ENCODE measurements at places on chromosomes 11 and 22.

DNA sequence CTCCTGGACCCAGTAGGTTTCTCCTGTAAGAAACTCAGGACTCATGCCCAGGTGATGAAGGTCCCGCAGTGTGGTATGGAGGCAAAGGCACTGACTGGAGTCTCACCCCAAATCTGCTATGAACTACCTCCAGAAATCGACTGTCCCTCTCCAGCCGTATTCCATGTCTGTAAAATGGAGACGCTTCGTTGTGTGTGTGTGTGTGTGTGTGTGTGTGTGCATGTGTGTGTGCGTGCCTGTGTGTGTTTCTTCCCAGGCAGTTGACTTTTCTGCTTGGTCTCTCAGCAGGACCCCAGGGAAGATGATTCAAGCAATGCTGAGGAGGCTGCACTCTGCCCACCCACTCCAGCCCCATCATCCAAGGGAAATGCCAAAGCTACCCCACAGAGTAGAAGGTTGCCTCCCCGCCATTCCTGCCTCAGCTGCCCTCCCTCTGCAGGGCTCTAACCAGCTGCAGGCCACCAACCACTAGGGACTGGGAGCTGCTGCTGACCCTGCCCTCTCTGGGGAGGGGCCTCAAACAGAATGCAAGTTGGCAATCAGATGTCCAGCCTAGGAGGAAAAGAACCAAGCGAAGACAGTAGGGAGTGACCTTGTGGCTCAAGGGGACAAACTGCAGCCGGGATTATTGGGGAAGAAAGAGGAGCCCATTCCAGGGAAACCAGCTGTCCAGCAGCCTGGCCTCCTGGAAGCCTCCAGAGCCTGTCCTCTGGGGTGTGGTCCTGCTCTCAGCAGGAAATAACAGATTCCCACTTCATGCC lies 56.2 kb downstream of the SLC22A12 start:
- no peak for DNase-seq

- DNase-seq = peak; percentile 46
Measured at GRCh38 chr11:35750981-35751663, 88.5 kb downstream of the TRIM44 start.

DNA sequence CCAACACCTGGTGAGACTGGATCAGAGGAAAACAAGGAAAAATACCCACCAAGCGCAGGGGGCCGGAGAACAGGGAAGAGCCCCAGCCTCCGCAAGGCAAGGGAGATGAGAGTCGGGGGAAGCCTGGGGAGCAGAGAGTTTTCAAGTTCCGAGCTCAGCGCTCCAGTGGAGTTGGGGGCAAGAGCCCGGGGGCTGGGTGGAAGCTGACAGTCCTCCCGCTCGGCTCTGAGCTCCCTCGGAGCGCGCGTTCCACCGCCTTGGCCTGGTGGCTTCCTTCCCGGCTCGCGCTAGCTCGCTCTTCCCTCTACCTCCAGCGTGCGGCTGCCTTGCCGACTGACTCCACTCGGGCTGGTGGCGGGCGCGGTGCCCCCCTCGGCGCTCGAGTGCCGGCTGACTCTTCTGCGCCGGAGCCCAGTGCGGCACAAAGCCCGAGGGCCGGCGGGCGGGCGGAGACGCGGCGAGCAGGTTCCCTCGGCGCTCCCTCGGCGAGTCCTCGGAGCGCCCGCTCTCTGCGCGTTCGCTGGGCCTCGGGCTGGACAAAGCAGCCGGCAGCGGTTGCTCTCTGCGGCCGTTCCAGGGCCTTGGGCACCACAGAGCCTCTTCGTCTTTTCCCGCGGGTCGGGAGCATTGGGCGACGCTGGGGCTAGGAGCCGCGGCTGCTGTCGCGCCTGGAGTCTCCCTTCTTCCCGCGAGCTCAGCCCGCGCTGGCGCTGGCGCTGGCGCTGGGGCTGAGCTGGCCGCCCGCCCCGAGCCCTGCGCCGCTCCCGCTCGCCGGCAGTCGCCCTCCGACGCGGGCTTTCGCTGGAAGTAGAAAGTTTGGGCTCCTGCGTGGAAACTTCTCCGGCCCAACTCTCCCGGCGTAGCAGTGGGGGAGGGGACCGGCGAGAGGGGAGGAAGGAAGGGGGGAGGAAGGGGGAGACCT lies 1.0 kb downstream of the PAX6 start:
- no peak for DNase-seq

GRCh38 chr11:17494019-17494418 lies 17.4 kb upstream of the ABCC8 start:
- no peak for DNase-seq

GRCh38 chr11:112485280-112485679 lies 224.6 kb upstream of the PLET1 start:
- no peak for DNase-seq

DNA sequence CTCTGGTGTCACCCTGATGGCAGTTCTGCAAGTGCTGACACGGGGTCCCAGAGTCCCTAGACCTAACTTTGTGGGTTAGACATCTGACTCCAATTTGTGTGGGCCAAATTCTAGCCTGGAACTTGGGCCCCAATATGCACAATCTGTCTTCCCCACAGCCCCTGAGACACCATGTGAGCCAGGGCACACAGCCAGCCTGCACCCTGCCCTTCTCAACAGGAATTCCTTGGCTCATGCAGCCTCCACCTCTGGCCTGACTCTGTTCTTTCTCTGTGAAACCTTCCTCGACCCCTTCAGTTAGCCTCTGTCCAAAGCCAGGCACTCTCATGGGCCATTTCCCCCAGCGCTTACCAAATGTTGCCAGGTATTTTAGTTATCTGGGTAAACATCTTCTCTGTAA lies 59.1 kb upstream of the POU2AF1 start:
- DNase-seq = no peak

- DNase-seq = no peak
Measured at GRCh38 chr11:31725176-31725575, 85.9 kb downstream of the PAX6 start.

DNA sequence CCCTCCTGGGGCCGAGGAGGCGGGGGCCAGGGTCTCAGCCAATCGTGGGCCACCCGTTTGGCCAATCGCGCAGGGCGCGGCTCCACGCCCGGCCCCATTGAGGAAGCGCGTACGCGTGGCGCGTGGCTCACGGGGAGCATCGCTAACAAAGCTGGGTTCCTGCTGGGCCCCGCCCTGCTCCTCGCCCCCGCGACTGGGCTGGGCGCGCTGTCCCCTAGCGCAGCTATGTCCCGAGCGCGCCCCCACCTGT lies 614 bp upstream of the ASCL2 start:
- DNase-seq = no peak

DNA sequence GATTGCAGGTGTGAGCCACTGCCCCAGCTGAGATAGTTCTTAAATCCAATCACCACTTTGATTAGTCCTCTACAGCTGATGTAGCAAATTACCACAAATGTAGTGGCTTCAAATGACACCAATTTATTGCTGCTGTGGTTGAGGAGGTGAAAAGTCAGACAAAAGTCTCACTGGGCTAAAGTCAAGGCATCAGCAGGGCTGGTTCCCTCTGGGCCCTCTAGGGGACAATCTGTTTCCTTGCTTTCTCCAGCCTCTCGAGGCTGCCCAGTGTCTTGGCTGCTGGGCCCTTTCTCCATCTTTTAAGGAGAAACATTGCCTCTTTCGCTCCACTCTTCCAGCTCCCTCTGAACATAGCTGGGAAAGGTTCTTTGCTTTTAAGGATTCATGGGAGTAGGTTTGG lies 50.5 kb upstream of the SHANK2 start:
- no peak for DNase-seq

DNA sequence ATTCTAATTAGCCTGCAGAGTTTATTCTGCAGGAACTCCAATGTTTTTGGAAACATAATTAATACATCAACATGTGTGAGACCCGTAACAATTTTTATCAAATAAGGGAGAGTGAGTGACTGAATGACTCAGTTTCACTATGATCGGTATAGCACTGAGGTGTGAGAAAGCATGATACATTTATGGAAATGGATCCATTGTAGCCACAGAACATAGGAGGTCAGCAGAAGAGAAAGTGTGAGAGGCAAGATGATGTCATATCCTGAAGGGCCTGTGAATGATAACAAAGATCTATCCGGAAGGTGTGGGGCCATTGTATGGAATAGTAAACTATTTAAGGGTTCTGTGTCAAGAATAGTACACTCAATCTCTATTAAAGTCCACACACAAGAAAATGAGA lies 1406.1 kb upstream of the TENM4 start:
- no peak for DNase-seq

GRCh38 chr11:117833401-117833891 lies 8.9 kb upstream of the FXYD2 start:
- DNase-seq = no peak

DNA sequence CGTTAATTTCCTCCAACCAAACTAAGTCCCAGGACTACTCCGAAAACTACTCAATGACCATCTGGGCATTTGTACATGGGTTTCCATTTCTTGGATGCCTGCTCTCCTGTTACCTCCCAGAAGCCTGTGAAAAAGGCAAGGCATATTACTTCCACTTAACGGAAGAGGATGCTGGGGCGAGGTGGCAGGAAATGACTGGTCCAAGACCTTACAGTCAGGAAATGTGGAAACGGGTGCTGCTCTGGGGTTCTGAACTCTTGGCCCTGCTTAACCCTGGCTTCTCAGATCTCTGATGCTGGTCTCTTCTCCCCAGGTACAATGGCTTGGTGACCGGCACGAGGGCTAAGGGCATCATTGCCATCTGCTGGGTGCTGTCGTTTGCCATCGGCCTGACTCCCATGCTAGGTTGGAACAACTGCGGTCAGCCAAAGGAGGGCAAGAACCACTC lies 12.9 kb downstream of the ADORA2A start:
- DNase-seq = no peak

DNA sequence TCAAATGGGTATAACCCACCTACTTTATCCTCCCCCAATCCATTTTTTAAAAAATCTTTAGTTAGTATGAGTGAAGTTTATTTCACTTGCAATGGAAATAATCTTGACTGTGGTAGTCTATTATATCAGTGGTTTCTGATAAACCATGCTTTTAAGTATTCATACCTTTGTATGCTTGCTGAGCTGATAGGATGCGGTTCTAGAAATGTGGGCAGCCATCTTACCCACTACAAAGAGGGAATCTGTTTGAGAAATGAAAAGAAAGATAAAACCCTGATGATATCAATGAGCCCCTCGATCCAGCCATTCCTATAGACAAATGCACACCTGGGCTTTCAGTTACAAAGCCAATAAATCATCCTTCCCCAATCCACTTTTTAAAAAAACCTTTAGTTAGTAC lies 13.8 kb upstream of the PVALB start:
- DNase-seq = no peak

Measured in NCI-H1930 (cell line).